ENCODE measurements at places on chromosomes 4 and X.

GRCh38 chrX:9088896-9089295 lies 55.0 kb upstream of the FAM9B start:
- no peak for DNase-seq

- DNase-seq, result no peak
Measured at GRCh38 chr4:23290656-23291055, 597.9 kb downstream of the GBA3 start.

DNA sequence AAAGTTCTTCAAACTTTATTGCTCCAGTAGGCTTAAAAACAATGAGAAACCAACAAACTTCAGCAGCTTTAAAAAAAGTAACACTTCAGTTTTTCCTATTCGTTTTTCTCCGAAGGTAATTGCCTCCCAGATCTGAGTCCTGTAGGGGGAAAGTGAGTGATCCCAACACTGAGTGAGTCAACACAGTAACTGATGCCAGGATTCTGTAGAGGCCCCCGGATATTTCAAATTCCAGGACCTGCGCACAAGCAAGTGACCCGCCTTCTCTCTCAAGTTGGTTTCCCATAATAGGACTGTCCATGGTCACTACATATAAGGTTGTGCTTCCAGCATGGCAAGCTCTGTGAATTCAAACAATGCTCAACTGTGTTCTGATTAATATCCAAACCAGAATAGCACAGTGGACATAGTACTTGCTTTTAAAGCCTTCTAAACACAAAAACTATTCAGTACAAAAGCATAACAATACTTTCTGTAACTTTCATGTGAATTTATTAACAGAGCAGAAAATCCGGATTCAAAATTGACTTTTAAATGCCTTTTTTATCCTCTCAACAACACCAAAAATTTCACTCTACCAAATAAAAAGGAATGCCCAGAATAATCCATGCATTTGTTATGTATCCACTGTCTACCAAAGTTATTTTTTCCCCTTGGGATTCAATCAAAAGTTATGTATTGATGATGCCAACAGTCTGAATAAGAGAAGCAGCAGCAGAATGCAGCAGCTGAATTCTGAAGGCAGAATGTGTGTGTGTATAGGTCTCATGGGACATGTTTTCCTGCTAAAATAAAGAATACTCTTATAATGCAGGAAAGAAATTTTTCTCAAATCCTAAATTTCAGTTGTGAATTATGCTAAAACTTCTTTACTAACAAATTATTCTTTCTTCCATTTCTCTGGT lies at the start of gene DMD:
TSS of gene DMD (minus strand) at position 194 of the 905 bp plus-strand sequence. CDS start 237 bp downstream, outside the sequence.
- no peak for DNase-seq

DNA sequence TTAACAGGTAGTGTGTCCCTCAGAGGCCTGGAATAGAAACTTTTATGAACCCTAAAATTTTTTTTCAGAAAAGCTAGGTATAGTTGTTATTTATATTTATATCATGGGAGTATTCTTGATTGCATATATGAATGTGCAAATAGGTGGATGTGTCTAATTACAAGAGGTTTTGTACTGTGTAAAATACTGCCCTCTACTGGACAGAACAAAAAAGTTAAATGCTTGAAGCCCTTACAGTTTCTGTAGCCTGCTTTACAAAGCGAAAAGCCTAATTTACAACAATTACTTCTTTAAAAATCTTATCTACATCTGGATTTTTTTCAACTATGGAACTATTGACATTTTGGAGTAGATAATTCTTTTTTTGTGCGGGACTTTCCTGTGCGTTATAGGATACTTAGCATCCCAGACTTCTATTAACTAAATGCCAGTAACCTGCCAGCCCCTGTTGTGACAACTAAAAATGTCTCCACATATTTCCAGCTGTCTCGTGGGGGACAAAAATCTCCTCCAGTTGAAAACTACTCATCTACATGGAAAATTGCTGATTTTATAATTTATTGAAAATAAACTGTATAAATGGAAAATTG lies 35.1 kb downstream of the ENPEP start:
- DNase-seq, result no peak

GRCh38 chr4:153090181-153090580 lies 114.1 kb upstream of the TRIM2 start:
- no peak for DNase-seq

DNA sequence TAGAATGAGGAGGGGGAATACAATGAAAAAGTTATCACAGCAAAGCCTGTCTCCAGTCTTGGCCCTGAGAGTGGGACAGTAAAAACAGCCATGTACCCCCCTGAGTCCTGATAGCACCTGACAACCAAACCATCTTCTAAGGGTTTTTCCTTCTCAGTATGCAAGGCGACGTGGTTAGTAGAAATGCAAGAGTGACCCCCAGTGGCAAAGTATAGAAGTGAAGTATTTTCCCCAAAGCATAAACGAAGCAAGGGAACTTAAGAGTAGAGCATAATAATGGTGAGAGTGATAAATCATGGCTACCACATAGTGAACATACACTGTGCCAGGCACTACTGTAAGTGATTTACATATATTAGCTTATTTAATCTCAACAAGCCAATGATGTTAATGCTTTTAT lies 52.8 kb downstream of the FAM47C start:
- no peak for DNase-seq

- no peak for DNase-seq
Measured at GRCh38 chrX:35726176-35726575, 72.0 kb upstream of the MAGEB16 start.

DNA sequence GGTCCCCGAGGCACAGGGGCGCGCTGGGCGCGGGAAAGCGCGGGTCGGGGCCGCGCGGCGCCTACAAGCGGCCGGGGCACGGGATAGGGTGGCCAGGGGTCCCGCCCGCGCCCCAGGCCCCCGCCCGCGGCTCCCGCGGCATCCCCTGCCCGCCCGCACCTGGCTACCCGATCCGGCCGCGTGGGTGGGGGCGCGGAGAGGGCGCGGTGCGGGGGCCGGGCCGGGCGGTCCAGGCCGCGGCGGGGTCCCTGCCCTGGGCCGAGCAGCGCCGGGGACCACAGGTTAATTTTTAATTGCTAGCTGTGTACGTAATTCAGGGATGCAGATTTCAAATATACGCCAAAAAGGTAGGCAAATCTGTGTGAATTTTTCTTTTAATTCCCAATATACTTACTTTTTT lies 44.3 kb upstream of the FAM47C start:
- DNase-seq, result no peak
